CD4-positive, CD25-positive, alpha-beta regulatory T cell (primary cell): ENCODE measurements at places on chromosomes 12 and 14. TPM values are rescaled to one million over a fixed set of nuclear protein-coding genes. Genes with fewer than 3 reads are reported as not detected.

The OR6C2 gene
- total RNA-seq = not detected

The SLCO1B3 gene
- total RNA-seq = not detected

The LRFN5 gene
- total RNA-seq = not detected

The BEGAIN gene
- total RNA-seq = 1.3 TPM

The TSHR gene
- total RNA-seq = 19.3 TPM

DNA sequence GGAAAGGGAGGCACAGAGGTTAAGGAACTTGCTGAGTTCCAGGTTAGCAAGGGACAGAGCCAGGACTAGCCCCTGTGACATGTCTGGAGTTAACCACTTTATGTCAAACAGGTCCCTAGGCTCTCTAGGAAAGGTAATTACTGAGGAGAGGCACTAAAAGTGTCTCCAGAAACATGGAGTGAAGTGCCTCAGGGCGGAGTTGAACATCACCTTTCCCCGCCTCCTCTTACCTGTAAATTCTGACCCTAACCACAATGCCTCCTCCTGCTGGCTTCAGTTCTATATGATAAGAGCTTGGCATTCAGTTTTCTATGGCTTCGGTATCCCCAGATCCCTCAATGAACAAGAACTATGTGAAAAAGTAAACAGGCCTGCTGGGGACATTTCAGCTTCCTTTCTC lies 18.1 kb downstream of the RPH3A start:
- no peak overlapping the region for H3K4me3 ChIP-seq
- H3K4me1 ChIP-seq = no peaks in the 10 kb centered on the region
- no peaks in the 10 kb centered on the region for H3K36me3 ChIP-seq
- no peak for DNase-seq
- H3K27me3 ChIP-seq = peaks cover 9% of the 10 kb centered on the region

- H3K4me3 ChIP-seq = peak within 1 kb of the TSS; percentile 97
- no peaks in the 10 kb centered on the region for H3K27me3 ChIP-seq
- H3K4me1 ChIP-seq = peaks cover 46% of the 10 kb centered on the region
- H3K27ac ChIP-seq = peak within 1 kb of the TSS; percentile 93
- peak; percentile 87 for DNase-seq
These were observed at the start of gene ATP2B1 for GRCh38 chr12:89708565-89709156. Gene ATP2B1, minus strand, starts transcription at chr12:89708838. Its CDS starts 52,952 bp downstream, at chr12:89655886.

DNA sequence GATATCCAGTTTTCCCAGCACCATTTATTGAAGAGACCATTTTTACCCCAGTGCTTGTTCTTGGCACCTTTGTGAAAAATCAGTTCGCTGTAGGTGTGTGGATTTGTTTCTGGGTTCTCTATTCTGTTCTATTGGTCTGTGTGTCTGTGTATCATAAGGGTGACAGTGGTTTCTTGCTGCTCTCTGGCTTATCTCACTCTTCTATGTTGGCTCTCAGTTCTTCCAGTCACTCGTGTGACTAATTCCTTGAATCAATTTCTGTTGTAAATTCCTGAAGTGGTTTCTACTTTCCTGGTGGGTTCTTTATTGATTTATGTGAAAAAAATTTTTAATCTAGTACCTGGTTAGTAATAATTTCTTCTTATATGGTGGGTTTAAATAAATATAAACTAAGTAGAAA lies 58.3 kb downstream of the OTOGL start:
- H3K27ac ChIP-seq = no peak overlapping the region
- no peak overlapping the region for H3K4me3 ChIP-seq
- H3K27me3 ChIP-seq = no peaks in the 10 kb centered on the region
- H3K36me3 ChIP-seq = no peaks in the 10 kb centered on the region

DNA sequence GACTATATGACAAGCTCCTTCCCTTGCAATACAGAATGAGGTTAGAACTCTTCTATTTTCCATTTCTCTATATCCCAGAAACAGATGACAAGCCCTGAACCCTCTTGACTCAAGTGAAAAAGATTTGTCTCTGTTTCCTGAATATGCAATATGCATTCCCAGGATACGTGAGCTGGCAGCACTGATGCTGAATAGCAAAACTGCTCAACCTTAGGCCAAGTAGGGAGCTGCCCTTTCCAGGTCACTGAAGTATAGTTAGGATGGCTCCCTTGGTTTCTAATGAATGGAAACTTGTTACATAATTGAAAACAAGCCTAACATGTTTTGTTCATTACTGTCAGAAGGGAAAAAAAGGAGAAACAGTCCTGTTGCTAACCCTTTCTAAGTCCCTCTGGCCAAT lies 47.9 kb upstream of the PLEKHG7 start:
- H3K4me3 ChIP-seq = no peak overlapping the region
- no peaks in the 10 kb centered on the region for H3K27me3 ChIP-seq
- no peak for DNase-seq
- H3K4me1 ChIP-seq = no peaks in the 10 kb centered on the region
- H3K27ac ChIP-seq = no peak overlapping the region
- no peaks in the 10 kb centered on the region for H3K36me3 ChIP-seq

- no peak overlapping the region for H3K27ac ChIP-seq
- H3K36me3 ChIP-seq = peaks cover 20% of the 10 kb centered on the region
These were observed 17.5 kb downstream of the AREL1 start for GRCh38 chr14:74695406-74695805.

DNA sequence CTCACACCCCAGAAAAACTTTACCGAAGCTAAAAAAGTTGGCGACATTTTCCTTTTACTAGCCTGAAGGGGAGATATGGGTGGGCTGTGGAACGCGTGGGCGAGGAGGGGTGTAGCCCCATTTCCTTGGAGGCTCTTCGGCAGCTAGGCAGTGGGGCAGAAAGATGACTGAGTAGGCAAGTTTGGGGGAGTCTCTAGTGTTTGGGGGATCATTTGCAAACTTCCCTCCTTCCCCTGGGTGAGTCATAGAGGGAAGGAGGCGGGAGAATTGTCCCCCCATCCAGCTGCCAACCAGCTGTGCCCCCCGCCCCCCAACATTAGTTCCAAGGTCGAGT lies 2.3 kb downstream of the GLI1 start:
- H3K36me3 ChIP-seq = no peaks in the 10 kb centered on the region
- no peaks in the 10 kb centered on the region for H3K27me3 ChIP-seq
- peak overlapping the region; percentile 61 for H3K4me3 ChIP-seq
- H3K4me1 ChIP-seq = peaks cover 40% of the 10 kb centered on the region
- DNase-seq = no peak

- DNase-seq = no peak
- H3K4me3 ChIP-seq = no peak overlapping the region
- peaks cover 31% of the 10 kb centered on the region for H3K36me3 ChIP-seq
- no peak overlapping the region for H3K27ac ChIP-seq
- H3K4me1 ChIP-seq = no peaks in the 10 kb centered on the region
These were observed 136.9 kb downstream of the ITPR2 start for GRCh38 chr12:26696048-26696612.
